ENCODE measurements at places on chromosomes 12 and 14.
A peak's percentile ranks its signal among the peaks of the same experiment; 100 is the strongest.

DNA sequence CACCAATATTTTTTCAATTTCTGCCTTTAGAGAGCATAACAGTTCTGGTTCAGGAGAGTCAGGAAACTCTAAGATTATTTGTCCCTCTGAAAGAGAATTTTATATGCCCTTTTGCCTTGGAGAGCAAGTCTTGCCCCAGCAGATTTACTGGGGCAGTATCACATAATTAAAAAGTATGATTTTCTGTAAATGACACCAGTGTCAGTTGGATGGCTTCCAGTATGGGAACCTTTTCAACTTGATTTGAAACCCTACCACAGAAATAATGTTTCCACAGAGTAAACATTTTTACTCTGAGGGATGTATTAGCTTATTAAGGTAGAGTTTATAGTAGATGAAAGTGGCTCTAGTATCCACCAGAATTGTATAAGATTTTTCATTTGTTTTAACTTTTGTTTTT is 15.4 kb downstream of the NOPCHAP1 start:
- DNase-seq, result no peak

- DNase-seq, result peak; percentile 66
Measured at GRCh38 chr12:114662512-114663177, 21.3 kb downstream of the TBX3 start.

GRCh38 chr14:61519106-61519505 is 176.2 kb upstream of the HIF1A start:
- no peak for DNase-seq

DNA sequence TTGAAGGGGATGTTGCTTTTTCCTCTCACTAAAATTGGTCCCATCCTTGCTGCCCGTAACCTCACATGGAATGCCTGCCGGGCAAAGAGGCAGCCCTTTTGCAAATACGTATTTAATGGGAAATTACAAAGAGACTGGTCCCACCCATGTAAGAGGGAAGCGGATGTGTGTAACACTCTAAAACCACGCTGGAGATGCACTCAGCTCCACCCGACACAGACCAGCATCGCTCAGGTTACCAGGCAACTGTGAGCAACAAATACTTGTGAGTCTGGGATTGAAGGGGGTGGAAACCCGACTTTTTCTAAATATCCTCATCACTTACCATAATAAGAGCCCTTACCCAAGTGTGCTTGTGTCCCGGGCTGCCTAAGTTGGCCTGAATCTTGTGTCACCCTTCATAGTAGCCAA is 47.7 kb downstream of the ELK3 start:
- peak; percentile 37 for DNase-seq

- DNase-seq, result peak; percentile 99
Measured at GRCh38 chr12:52050758-52051541, at the start of gene NR4A1. Gene NR4A1 (plus strand): TSS chr12:52051442. CDS start chr12:52054329, 2,887 bp downstream.

DNA sequence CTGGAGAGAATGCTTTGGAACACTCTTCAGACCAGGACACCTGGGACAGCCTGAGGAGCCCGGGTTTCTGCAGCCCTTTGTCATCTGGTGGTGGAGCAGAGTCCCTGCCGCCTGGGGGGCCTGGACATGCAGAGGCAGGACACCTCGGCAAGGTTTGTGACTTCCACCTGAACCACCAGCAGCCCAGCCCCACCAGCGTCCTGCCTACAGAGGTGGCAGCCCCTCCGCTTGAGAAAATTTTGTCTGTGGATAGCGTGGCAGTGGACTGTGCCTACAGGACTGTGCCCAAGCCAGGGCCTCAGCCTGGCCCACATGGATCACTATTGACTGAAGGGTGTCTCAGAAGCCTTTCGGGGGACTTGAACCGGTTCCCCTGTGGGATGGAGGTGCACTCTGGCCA is 21.1 kb downstream of the CINP start:
- DNase-seq, result no peak

DNA sequence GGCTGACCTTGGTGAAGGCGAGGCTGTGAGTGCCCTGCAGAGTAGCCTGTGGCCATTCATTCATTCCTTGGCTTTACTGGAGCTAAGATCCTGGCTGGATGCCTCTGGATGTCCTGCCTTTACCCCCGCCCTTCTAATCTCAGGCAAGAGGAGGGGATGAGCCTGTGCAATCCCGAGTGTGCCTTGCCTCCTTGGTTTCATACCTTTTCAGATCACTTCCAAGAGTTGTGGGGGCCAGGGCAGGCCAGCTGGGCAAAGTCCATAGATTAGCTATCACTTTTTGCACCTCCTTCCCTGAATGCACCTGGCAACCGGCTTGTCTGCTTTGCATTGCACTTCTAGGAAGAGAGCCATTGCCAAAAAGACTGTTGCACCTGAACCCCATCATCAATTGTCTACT is 1.5 kb downstream of the VRTN start:
- no peak for DNase-seq

GRCh38 chr14:95964901-95965300 is 74.3 kb upstream of the C14orf132 start:
- DNase-seq, result no peak

GRCh38 chr12:92953747-92954146 is 24.7 kb upstream of the EEA1 start:
- no peak for DNase-seq

DNA sequence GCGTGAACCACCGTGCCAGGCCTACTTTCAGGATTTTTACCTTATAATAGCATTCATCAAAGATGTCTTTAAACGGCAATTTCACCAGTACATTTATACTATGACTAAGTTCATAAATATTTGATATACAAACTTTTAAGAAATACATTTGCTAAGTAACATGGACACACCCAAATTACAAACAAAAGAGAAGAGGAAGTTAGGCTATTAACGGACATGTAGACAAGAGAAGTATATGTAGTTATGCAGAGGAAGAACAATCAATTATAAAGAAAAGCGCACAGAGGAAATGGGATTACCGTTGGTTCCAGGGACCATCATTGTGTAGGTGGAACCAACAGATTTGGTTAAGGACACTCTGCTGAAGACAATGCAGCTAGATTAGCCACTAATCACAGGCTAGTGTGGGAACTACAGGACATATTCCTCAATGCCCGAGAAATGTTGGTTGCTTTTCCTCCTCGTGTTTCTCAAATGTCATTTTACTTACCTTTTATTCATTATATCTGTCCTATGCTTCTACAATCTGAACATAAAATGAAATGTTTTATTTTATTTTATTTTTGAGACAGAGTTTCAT is 24.0 kb upstream of the PKP2 start:
- DNase-seq, result no peak

DNA sequence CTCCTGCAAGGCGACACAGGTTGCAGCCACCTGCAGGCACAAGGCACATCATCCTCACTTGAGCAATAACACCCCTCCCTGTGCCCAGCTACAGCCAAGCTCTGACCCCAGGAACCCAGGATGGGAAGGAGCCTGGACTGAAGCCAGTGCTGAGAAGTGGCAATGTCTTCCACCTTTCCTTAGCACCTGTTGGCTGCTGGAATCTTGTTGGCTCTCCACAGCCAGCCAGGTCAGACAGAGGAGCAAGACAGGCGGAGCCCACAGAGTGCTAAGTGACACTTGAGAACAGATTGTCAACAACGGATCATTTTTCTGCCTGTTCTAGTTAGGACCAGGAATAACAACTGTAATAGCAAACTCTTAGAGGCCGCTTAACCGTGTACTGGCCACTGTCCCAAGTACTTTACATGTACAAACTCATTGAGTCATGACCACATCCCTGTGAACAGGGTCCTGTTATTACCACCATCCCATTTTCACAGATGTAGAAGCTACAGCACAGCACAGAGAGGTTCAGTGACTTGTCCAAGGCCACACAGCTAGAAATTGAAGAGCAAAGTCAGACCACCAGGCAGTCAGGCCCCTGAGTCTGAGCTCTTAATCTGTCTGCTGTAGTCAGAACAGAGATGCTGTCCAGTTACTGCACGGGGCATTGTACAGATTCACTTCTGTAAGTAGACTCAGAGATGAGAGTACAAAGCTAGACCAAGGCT is 45.6 kb downstream of the RNFT2 start:
- DNase-seq, result no peak

- no peak for DNase-seq
Measured at GRCh38 chr12:77130193-77130592, 64.8 kb upstream of the E2F7 start.

DNA sequence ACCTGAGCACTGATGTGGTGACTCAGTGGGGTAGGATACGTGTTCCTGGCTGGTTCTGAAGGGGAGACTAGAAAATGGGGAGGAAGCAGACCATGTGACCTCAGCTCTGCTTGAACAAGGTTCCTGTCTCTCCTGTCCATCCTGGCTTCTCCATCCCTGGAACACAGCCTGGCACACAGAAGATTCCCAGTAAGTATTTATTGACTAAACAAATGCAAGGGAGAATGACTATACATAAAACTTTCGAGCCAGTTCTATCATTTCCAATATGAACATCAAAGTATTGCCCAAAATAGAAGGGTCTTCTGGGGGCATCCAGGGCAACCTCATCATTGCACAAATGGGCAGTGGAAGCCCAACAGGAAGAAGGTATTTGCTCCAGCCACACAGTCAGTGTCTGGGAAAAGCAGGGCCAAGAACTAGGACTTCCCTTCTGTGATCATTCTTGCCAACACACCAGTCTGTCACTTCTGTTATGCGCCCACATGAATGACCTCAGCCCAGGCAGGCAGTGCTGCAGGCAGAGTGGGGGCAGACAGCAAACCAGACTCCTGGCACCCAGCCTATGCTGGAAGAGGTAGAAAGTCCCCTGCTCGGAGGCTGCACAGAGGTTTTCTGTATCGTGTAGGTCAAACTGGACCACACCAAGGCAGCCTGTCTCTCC is 5.6 kb upstream of the SERPINA9 start:
- DNase-seq, result no peak

DNA sequence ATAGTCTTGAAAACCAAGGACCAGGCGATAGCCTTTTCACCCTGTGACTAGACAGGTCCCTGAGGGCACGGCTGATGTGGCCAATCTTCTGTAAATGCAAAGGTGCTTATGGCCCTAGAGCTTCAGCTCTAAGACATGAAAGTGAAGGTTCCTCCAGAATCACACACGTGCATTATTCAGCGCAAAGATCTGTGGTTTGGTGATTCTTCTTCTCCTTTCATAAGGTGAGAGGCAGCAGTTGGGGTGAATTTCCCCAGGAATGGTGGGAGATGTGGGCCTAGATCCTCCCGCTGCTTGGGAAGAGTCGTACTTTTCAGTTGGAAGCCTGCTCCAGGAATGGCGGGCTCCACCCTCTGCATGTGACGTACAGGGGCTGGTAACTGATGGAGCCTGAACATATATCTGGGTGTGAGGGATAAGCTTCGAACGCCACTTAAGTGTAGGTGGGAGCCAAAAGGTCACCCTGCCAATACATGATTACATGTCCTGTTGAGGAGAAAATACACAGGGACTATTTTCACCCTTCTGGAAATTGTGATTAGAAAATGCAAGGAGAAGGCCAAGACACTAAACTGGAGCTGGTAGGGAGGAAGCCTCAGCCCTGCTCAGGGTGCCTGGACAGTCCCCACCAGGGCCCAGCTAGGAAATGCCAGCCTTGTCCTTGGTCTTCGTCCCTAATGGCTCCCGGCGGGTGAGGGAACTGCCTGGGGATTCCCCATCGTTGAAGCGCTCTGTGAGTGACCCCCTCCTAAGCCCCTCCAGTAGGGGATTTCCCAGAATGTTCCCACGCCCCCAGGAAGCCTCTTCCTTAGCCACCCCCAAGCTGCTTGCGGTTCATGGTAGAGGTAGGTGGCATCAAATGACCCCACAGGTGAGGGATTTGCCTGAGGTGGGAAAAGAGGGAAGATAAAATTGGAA is 17.6 kb downstream of the BATF start:
- DNase-seq, result no peak

GRCh38 chr12:132955094-132956010 is 754 bp downstream of the ZNF605 start:
- no peak for DNase-seq

- DNase-seq, result no peak
Measured at GRCh38 chr14:32596390-32596789, 267.3 kb downstream of the AKAP6 start.

DNA sequence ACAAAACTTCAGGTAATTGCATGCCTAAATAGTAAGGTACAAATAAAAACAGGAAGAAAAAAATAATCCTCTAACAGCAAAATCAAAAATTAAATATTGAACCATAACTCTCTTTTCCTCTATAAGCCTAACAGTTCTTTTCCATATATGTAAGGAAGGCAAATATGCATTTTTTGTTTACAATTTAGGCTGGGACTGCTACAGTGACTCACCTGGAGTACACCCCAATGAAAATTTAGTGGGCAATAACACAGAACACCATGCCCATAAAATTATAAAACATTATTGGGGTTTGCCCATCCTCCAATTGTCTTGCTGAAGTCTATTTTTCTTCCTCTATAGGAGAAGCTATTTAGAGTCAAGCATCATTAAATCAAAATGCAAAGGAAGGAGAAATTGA is 277.0 kb downstream of the PAWR start:
- no peak for DNase-seq

Data from stimulated activated CD4-positive, alpha-beta T cell treated with anti-CD3 and anti-CD28 coated beads, Interleukin-4, amount 100 ng/mL, for 48 hours (primary cell).